ENCODE measurements at places on chromosomes 12 and 14.
A peak's percentile ranks its signal among the peaks of the same experiment; 100 is the strongest.

- peak; percentile 12 for DNase-seq
Observed at GRCh38 chr14:25400607-25401206, 350.8 kb upstream of the STXBP6 start.

GRCh38 chr12:26821212-26821701 lies 11.7 kb downstream of the ITPR2 start:
- DNase-seq, result no peak

DNA sequence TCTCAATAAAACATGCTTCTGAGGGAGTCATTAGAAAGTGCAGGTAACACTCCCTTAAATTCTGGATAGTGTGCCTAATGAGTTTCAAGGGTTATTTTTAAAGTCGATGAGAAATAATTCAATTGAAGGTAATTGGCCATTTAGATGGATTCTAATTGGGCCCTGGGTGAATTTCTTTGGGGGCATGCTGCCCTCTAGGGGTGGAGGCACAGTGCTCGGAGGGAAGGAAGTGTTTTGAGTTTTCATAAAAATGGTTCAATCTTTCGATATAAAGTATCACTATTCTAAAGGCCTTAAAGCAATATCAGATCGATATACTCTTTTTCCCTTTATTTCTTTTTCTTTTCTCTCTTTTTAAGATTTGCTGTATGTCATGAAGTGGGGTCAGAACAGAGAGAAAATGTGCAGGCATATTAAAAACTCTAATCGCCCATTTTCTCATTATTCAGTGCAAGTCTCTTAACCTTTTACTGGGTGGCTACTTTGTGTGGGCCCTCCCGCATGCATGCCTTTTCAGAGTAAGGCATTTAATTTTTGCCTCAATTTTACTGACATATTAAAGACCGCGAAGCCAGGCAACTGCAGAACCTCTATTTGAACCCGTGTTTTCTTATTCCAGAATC lies 25.5 kb downstream of the NKX2-8 start:
- no peak for DNase-seq

DNA sequence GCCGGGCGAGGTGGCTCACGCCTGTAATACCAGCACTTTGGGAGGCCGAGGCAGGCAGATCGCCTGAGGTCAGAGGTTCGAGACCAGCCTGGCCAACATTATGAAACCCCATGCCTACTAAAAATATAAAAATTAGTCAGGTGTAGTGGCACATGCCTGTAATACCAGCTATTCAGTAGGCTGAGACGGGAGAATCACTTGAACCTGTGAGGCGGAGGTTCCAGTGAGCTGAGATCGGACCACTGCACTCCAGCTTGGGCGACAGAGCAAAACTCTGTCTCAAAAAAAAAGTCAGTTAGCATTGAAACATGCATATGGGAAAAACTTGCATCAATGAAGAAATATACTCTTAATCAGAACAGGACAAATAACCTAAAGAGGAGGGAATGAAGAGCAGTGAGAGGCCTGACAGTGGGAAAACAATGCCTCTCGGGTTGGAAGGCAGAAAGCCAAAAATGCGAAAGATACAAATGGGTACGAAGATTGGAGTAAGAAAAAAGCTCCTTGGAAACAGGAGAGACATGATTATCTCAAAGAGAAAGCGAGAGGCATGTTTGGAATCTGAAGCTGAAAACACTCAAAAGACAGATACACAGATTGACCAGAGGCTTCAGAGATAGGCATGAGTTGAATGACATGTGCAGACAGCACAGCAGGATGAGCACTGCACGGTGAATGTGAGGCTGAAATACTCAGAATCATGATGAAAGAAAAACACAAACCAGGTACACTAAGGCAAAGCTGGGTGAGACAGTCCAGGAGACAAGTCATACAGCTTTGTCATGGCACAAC lies 30.6 kb downstream of the RESF1 start:
- no peak for DNase-seq

DNA sequence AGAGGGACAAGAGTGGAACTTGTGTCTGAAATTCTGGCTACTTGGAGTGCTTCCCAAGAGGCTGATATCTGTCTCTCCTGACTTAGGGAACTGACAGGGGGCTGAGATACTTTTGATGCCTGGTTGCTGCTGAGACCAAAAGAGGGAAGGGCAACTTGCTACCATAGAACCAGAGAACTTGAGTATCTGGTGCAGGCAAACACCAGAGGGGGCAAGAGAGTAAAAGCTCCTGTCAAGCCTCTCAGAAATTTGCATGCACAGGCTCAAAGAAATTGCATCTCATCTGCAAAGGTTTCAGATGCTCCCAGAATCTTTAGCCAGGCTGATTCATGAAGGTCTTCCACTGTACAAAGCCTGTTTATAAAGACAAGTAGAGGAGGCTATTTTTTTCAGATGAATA lies 391.3 kb upstream of the FOXG1 start:
- DNase-seq, result no peak

GRCh38 chr12:3752741-3753486 lies at the start of gene CRACR2A:
Gene CRACR2A, minus strand, starts transcription at chr12:3753109. Its CDS starts 56,110 bp downstream, at chr12:3696999.
- peak; percentile 66 for DNase-seq

- no peak for DNase-seq
Observed at GRCh38 chr12:13788626-13789025, 192.8 kb downstream of the GRIN2B start.

GRCh38 chr14:52461721-52462120 lies 90.6 kb downstream of the TXNDC16 start:
- no peak for DNase-seq

- DNase-seq, result no peak
Observed at GRCh38 chr14:90475298-90475697, 78.5 kb downstream of the CALM1 start.
